Fibroblast of lung (primary cell): ENCODE measurements at places on chromosomes 7 and 10. TPM values are rescaled to one million over a fixed set of nuclear protein-coding genes. Genes with fewer than 3 reads are reported as not detected.

DNA sequence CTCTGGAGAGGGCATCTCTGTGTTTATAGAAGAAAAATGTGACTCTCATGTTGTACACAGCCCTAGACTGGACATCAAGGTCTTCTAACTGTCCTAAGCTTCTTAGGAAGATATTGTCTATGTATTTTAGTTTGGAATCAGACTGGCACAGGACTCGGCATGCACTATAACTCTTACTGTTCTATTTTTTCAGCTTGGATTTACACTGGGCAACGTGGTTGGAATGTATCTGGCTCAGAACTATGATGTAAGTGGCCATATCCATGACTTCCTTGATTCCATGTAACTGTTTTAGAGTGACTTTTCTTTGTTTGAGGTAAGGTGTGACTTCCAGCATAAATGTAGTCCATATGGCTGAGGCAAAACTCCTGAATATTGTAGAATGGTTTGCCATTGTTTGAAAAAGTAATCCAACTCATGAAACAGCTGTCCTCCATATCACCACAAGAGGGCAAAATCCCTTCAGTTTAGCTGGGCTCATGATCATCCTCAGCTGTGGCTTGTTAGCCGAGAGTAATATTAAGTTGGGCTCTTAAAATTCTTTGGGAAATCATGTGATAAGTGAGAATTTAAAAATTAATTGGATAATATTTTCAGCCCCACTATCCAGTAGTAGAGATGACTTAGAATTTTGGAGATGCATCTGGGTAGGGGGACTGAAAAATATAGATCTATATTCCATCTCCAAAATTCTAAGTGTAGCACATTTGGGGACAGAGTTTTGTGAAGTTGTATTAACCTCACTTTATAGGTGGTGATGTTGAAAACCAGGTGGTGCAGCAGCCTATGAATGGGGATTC lies 10.4 kb downstream of the STMP1 start:
- peak; percentile 76 for DNase-seq

GRCh38 chr7:142808802-142809583 lies 38.2 kb downstream of the PRSS2 start:
- no peak for DNase-seq

- DNase-seq = no peak
These were observed 20.0 kb downstream of the COPG2 start for GRCh38 chr7:130648580-130648979.

DNA sequence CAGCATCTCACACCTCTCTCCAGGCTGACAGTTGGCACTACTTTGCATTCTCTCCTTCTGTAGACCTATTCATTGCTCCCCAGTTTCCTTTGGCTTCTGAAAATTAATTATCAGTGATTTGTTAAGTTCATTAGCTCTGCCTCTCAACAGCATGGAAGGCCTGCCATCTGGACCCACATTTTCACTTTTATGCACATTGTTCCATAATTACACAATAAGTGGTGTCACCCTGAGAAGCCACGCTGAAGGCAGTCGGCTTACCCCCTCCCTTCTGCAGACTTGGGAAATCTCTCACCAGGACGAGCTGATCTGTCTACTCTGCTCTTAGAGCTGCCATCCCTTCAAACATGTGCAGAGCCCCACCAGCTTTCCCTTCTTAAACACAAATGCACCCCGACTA lies 64.7 kb downstream of the SLIT1 start:
- no peak for DNase-seq

GRCh38 chr7:2966466-2967078 lies 77.1 kb downstream of the CARD11 start:
- DNase-seq = no peak

- no peak for DNase-seq
These were observed 4.2 kb downstream of the ZNF488 start for GRCh38 chr10:47379901-47380300.

DNA sequence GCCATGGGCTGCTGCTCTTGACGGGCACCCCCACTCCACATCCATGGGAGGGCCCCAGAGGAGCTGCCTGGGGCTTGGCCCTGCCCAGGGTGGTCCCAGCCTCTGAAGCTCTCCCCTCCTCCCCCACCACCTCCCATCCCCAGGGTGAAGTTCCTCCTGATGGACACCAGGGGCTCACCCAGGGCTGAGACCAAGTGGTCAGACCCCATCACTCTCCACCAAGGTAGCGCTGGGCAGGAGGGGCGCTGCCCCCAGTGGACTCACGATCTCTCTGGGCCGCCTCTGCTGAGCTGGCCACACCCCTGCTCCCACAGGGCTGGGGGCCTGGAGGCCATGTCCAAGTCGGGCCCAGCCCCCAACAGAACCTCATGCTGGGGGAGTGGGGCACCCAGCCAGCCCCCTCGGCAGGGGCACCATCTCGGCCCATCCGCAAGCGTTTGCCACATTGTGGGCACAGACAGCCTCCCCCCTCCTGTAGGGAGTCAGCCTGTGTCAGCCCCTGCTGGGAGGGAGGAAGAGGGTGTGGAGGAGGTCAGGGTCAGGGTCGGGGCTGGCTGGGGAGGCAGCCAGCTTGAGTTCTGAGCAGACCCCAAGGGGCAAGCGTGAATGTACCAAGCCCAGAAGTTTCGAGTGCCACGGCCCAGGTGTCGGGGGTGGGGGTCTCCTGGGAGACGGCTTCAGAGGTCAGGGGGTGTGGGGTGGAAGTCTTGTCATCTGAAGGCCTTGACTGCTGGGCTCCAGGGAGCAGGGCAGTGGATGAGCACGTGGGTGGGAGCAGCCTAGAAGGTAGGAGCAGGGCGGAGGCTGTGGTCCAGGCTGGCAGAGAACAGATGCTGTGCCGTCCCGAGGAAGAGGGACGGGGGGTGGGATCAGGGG lies 2.8 kb downstream of the UPK3B start:
- DNase-seq = no peak

DNA sequence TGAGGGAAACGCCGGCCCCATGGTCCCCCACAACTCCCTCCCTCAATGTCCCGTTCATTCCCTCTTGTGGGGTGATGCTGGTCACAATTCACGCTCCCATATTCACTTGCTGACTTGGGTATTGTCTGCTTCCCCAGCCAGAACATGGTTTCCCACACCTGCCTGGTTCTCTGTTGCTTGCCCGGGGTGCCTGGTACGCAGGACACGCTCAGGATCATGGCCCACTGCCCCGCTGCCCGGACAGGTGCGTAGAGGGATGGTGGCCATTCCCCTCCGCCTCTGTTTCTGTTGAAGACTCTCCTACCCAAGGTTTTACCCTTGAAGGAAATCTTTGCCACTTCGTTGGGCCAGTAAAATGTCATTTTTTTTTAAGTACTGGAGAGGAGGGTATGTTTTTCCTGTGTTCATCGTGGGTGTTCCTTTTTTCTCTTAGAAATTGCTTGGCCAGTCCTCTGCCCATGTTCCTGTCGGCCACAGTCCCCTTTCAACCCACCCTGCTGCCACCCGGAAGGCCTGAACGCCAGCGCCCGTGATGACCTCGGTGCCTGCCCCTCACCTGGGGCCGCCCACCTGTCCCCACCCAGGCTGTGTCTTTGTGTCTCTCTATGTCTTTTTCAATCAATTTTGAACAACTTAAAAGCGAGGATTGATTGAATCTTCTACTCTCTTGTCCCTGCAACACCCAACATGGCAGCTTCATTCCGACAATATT lies 38.2 kb downstream of the FOXL3 start:
- DNase-seq = no peak

- peak; percentile 14 for DNase-seq
These were observed 62.9 kb upstream of the FAM180A start for GRCh38 chr7:135811506-135811905.

DNA sequence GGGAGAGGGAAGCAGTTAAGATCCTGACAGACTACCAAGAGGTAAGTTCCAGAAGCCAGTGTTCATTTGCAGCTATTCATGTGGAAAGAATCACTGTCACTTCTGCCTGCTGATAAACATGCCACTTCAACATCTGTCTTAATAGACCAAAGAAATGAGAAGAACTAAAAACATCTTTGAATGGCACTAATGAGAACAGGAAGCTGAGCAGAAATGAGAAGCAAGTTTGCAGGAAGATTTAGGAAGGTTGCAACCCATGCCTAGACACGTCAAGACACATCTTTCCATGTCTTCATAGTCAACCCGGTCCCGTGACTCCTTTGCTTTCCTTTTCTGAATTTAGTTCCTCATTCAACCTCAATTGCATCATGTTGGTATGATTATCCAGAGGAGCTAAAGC lies 180.0 kb downstream of the PDE1C start:
- no peak for DNase-seq

- DNase-seq = no peak
These were observed 3.0 kb upstream of the ABHD11 start for GRCh38 chr7:73741600-73741999.

DNA sequence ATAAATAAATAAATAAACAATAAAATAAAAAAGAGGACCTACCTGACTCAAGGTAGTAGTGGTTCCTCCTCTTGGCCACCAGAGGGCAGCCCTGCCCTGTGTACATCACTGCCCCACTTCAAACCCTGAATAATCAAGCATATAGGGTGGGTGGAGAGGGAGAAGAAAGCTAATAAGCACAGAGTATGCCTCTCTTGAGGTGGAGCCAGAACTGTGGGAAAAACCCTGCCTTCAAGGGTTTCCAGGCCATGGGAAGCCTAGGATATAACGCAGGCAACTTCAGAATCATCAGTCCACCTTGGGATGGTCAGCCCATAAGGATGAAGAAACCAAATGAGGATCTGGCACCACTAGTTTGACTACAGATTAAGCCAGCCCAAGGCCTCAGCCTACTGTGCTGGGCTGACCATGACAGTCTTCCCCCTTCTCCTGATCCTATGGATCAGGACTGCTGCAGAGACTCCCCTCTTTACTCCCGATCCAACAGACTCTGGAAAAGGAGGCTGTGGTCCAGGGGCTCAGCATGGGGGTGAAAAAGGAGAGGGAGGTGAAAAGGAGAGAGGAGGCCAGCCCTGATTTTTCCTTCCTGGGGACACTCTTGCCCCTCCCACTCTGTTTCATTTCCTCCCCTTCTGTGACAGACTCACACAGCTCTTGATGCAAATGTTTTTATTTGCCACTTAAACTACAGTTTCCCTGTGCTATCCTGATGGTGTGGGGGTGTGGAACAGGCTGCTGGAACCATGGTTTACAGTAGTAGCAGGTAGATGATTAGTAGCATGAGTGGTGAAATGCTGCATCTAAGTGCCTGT lies 10.1 kb downstream of the AVPI1 start:
- peak; percentile 68 for DNase-seq

DNA sequence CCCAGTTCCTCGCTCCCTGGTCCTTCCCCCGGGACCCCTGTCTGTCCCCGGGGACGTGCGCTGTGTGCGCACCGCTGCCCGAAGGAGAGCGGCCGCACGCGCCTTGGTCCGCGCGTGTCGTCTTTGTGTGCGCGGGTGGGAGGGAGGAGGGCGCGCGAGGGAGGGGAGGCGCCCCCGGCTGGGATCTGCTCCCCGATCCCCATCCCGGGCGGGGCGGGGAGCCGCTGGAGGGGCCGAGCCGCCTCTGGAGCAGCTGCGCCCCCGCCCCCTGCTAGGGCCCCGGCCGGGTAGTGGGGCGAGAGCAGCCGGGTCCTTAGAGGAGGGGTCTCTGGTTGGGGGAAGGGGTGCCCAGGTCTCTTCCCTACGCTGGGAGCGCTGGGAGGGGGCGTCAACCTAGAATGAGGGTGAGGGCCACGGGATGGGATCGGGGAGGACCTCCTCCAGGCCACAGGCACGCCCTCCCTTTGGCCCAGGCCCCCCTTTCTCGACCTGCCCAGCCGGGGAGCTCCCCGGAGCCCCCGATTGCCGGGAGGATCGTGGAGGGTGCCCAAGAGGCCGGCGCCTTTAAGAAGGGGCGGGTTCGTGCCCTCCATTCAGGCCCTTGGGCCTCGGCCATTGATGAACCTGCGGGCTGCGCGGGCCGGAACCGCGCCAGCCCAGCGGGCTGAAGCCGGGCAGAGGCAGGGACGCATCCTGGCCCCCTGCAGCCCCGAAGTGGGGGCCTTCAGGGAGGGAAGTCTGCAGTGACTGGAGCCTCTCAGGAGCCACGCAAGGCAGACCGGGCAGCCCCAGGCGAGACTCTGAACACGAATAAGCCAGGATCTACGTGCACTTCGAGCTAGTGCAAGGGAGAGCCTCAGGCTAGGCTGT lies 678 bp downstream of the SH2B2 start:
- no peak for DNase-seq

GRCh38 chr10:28939281-28940157 lies 262.2 kb downstream of the BAMBI start:
- DNase-seq = peak; percentile 85

- DNase-seq = peak; percentile 79
These were observed 29.6 kb downstream of the CASP7 start for GRCh38 chr10:113709221-113709838.

DNA sequence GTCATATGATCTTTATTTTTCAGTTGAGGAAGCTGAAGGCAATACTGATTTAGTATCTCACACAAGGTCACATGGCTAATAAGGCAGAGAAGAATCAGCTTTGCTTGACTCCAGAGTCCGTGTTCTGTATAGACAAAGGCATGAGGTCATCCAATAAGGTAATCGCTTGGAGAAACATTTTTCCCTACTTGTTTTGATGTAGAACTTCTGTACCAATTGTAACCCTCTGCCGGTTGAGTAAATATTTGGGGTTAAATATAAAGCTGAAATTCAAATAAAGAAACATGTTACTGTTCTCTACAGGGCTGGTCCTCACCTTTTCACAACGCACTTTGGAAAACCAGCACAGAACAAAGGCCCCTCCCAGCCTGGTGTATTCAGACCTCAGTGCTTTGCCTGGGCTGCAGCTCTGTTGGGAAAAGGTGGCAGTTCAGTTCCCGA lies 83.0 kb upstream of the INSYN2A start:
- no peak for DNase-seq

GRCh38 chr10:84783386-84783785 lies 455.0 kb downstream of the CCSER2 start:
- DNase-seq = no peak

DNA sequence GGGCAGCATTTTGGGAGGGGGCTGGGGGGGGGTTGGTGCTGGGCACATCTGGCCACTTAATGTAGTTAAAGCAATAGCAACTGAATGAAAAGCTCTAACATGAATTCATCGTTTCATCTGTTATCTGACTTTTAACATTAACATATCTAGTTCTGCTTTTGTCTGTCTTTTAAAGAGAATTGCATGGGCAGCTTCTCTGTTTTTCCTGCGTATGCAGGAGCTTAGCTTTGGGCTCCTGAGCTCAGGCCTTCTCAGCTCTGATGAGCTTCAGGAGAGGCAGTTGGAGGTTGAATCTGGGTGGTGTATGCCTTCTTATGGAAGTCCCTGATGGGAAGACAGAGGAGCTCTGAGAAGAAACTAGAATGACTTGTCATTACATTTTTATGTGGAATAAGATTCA lies 58.4 kb downstream of the DNAJB6 start:
- DNase-seq = no peak

GRCh38 chr10:114825513-114826253 lies 4.1 kb downstream of the FHIP2A start:
- DNase-seq = peak; percentile 97

- no peak for DNase-seq
These were observed 180.2 kb upstream of the FZD1 start for GRCh38 chr7:91083855-91084644.

- DNase-seq = no peak
These were observed 131.5 kb upstream of the ACBD5 start for GRCh38 chr10:27372095-27372494.

PPP1R3A gene
- not detected in 2 replicates for total RNA-seq

PTN gene
- 13.9 and 30.2 TPM in 2 replicates for total RNA-seq

CALCR gene
- not detected in 2 replicates for total RNA-seq

HYAL4 gene
- not detected in 2 replicates for total RNA-seq

BHLHA15 gene
- 0.33 and 0.51 TPM in 2 replicates for total RNA-seq

ZPBP gene
- not detected in 2 replicates for total RNA-seq

ADIRF gene
- total RNA-seq = 119 and 142 TPM in 2 replicates

WNT8B gene
- total RNA-seq = not detected in 2 replicates

SYNPO2L gene
- under 0.01 TPM in 1 of 2 replicates, not detected in the other for total RNA-seq

EGFR gene
- total RNA-seq = 36.0 and 55.3 TPM in 2 replicates

OGDH gene
- 40.8 and 69.2 TPM in 2 replicates for total RNA-seq

PNLIPRP3 gene
- not detected in 2 replicates for total RNA-seq

SLC39A12 gene
- total RNA-seq = not detected in 2 replicates

BAZ1B gene
- 60.1 and 68.9 TPM in 2 replicates for total RNA-seq
